Activated CD4-positive, alpha-beta T cell treated with anti-CD3 and anti-CD28 coated beads, Interleukin-2, amount 10 ng/mL, durations not matched to agents 24 days and 14 days (primary cell): ENCODE measurements at places on chromosomes 1 and 21.

GRCh38 chr1:159870704-159871103, 8.2 kb upstream of the VSIG8 start:
- H3K36me3 ChIP-seq: no peaks in the 10 kb centered on the region
- no peak overlapping the region for H3K27ac ChIP-seq
- H3K4me3 ChIP-seq: no peak overlapping the region
- peaks cover 3% of the 10 kb centered on the region for H3K27me3 ChIP-seq
- no peak for DNase-seq

DNA sequence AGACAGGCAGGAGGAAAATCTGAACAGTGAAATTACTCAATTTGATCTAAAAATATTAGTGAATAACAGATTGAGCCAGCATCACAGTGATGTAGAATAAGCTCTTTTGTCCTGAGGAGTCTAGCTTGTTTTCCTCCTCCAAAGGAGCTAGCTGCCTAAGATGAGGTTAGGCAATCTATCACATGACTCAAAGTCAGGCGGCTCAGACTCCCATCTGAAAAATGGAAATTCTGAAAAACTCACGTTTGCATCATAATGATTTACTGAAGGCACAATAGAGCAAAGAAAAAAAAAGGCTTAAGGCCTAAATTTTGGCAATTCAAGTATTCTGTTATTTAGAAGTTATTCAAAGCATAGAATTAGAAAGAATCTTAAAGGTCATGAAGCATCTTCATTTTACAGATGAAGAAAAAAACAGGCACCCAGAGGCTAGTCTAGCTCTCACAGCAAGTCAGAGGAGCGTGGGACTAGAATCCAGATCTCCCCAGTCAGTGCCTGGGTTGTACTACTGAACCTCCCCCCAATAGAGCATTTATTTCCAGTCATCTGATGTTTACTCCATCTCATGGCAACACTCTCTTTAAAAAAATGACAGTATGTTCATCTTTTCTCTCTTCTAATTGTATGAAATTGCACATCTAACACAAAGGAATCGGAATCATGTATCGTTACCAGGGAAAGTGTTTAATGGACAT, 62.5 kb upstream of the ATF3 start:
- H3K36me3 ChIP-seq: no peaks in the 10 kb centered on the region
- H3K27ac ChIP-seq: no peak overlapping the region
- H3K4me3 ChIP-seq: no peak overlapping the region
- H3K27me3 ChIP-seq: peaks cover 38% of the 10 kb centered on the region
- no peaks in the 10 kb centered on the region for H3K4me1 ChIP-seq

GRCh38 chr1:92481971-92482664, 4.6 kb downstream of the GFI1 start:
- H3K4me3 ChIP-seq: peak overlapping the region; percentile 95
- peaks cover 43% of the 10 kb centered on the region for H3K4me1 ChIP-seq
- no peaks in the 10 kb centered on the region for H3K27me3 ChIP-seq
- peaks cover 69% of the 10 kb centered on the region for H3K36me3 ChIP-seq
- H3K27ac ChIP-seq: peak overlapping the region; percentile 89

DNA sequence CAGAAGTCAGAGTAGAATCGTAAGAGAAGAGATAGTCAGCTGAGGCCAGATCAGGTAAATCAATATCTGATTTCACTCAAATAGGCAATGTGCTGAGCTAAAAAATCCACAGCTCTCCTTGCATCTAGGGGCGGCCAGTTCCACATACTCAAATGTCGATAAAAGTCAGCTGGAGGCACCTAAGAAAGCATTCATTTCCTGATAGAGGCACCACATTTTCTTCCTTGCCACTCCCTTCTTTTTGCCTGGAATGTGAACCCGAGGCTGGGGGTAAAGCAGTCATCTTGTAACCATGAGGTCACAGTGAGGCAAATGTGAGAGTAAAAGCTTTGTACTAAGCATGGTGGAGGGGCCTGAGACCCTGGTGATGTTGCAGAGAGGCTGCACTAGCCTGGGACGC, 24.2 kb upstream of the CTPS1 start:
- H3K27me3 ChIP-seq: peaks cover 26% of the 10 kb centered on the region
- peaks cover 2% of the 10 kb centered on the region for H3K4me1 ChIP-seq
- no peak overlapping the region for H3K4me3 ChIP-seq
- no peak for DNase-seq
- no peaks in the 10 kb centered on the region for H3K36me3 ChIP-seq
- H3K27ac ChIP-seq: no peak overlapping the region

DNA sequence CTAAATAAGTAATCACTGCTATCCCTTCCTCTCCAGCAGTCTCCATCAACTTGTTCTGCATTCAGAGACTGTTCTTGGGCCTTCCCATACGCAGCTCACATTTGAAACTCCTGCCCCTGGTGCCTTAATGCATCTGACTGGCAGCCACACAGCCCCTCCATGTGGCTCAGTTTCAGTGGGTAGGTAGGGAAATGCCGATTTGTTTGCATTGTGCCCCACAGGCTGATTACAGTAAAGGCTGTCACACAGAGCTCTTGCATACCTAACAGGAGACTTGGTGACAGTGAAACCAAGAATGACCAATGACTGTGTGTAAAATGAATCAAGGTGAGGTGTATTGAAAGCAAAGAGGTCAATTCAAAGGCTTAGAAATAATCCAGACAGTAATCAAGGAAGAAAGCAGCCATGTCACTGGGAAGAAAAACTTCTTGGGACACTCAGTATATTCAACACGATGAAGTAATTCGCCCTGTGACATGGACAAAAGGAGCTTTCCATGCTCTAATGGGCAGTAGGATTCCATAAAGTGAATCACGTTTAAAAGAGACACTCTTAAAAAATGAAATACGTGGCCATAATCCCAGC, 12.7 kb upstream of the B3GALNT2 start:
- H3K27me3 ChIP-seq: peaks cover 17% of the 10 kb centered on the region
- H3K27ac ChIP-seq: no peak overlapping the region
- DNase-seq: no peak
- H3K4me1 ChIP-seq: peaks cover 8% of the 10 kb centered on the region
- no peak overlapping the region for H3K4me3 ChIP-seq

DNA sequence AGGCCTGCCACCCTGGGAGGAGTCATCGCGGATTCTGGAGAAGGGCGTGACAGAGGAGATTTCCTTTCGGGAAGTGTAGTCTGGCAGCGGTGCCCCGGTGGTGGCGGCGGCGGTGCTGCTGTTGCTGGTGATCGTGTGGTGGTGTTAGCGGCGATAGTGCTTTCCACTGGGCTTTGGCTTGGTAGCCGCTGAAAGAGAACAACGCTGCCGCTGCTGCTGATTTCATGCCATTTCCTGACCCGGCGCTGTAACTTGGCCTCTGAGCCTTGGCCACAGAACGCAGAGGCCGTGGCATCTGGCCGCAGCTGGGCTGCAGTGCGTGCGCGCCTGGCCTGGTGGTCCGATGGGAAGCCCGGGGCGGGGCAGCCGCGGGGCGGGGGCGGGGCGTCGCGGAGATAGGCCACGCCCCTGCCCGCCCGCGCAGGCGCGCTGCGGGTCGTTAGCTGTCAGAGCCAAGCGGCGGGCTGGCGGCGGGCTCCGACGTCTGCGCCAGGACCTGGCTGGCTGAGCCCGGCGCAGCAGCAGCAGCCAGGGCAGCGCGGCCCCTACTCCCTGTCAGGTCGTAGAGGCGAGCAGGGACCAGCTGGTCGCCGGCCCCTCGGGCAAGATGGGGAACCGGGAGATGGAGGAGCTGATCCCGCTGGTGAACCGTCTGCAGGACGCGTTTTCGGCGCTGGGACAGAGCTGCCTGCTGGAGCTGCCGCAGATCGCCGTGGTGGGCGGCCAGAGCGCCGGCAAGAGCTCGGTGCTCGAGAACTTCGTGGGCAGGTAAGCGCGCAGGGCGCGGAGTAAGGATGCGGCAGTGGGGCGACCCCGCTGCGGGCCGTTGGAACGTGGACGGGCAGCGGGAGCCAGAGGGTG, at the start of gene DNM3:
Gene DNM3, plus strand, starts transcription at position 449 of the 861 bp plus-strand sequence. Its CDS starts 159 bp downstream, at position 608.
- H3K27me3 ChIP-seq: peaks cover 34% of the 10 kb centered on the region
- peak; percentile 95 for DNase-seq
- peak within 1 kb of the TSS; percentile 89 for H3K4me3 ChIP-seq
- H3K27ac ChIP-seq: peak within 1 kb of the TSS; percentile 71
- H3K36me3 ChIP-seq: peaks cover 2% of the 10 kb centered on the region
- H3K4me1 ChIP-seq: peaks cover 12% of the 10 kb centered on the region

DNA sequence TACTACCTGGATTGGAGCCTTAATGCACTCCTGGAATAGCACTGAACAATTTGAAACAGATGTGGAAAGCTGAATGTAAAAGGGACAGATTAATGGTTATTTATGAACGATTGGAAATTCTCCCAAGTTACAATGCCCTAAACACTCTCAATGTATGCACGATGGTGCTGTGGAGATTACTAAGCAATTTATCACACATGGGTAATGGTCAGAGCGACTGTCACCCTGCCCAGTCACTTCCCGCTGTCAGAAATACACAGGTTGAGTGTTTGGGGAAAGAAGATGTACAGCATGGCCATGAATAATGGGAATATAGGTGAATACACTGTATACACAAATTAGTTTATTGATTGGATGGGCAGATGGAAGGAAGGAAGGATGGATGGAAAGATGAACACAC, 342.4 kb downstream of the VAV3 start:
- no peak overlapping the region for H3K27ac ChIP-seq
- H3K27me3 ChIP-seq: no peaks in the 10 kb centered on the region
- H3K36me3 ChIP-seq: no peaks in the 10 kb centered on the region
- H3K4me3 ChIP-seq: no peak overlapping the region
- DNase-seq: no peak

GRCh38 chr1:168939110-168939946, 167.2 kb upstream of the ATP1B1 start:
- no peak overlapping the region for H3K27ac ChIP-seq
- H3K4me1 ChIP-seq: peaks cover 3% of the 10 kb centered on the region
- no peak for DNase-seq
- no peaks in the 10 kb centered on the region for H3K36me3 ChIP-seq
- H3K4me3 ChIP-seq: no peak overlapping the region

GRCh38 chr1:34070201-34070836, 94.7 kb downstream of the CSMD2 start:
- H3K27ac ChIP-seq: no peak overlapping the region
- no peaks in the 10 kb centered on the region for H3K4me1 ChIP-seq
- no peak for DNase-seq
- no peaks in the 10 kb centered on the region for H3K36me3 ChIP-seq
- H3K4me3 ChIP-seq: no peak overlapping the region
